CD4-positive, alpha-beta T cell treated with Interleukin-10 for 1 hour (primary cell): ENCODE measurements at places on chromosomes 6 and 20.

DNA sequence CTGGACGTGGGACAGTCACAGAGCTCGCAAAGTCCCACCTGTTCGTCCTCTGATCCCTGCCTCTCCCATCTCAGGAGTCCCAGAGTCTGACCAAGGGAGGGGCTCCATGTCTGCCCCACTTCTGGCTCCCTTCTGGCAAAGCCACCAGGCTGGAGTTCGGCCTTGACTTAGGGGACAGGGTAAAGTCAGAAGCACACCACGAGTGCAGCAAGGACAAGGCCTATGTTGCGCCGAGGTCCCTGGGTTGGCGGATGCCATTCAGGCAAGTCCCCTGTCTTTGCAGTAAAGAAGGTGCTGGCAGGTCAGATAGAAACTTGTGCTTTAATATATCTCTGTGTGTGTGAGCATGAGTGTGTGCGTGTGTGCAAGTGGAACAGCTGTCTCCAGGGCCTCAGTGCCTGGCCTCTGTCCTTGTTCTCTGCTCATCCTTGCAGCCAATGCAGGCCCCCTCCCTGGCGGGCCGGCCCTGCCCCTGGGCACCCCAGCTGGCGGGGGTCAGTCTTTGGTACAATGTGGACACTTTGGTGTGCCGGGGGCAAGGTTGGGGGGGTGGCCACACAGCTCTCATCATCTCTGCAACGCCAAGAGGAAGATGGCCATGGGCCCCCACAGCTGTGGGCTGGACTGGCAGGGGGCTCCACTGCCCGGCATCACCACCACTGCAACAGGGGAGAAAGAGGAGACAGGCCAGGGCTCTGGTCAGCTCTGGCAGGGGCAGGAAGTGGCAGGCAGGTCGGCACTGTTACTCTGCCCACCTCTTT lies 60.7 kb downstream of the MDGA1 start:
- DNase-seq = no peak

- no peak for DNase-seq
Observed at GRCh38 chr20:37521061-37521771, at the start of gene NNAT. Gene NNAT, plus strand, starts transcription at chr20:37521250. Its CDS starts 82 bp downstream, at chr20:37521332.

GRCh38 chr6:1698527-1698926 lies 88.8 kb downstream of the FOXC1 start:
- DNase-seq = no peak

GRCh38 chr6:18845896-18846295 lies 458.7 kb downstream of the RNF144B start:
- no peak for DNase-seq

- no peak for DNase-seq
Observed at GRCh38 chr6:101605426-101605825, 211.9 kb downstream of the GRIK2 start.

GRCh38 chr6:144549837-144550747 lies 265.0 kb downstream of the UTRN start:
- DNase-seq = no peak

GRCh38 chr6:71430018-71430417 lies 141.4 kb downstream of the OGFRL1 start:
- no peak for DNase-seq

- DNase-seq = no peak
Observed at GRCh38 chr6:102895683-102896082, 1502.2 kb downstream of the GRIK2 start.

DNA sequence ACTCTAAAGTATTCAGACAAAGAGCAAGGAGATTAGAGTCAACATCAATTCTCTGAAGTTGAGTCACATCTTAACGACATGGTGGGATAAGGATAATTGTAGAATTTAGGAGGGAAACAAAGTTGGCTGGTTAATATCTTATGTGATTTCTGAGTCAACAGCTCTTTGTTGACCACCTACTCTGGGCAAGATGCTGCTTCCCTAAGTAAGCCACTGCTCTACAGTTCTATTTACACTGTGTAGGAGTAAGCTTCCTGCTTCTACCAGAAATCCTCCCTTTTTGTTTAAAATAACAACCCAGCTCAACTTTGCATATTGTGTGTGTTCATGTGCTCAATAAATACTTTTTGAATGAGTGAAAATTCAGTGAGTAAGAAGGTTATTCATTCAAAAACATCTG lies 3.1 kb downstream of the HS3ST5 start:
- no peak for DNase-seq

GRCh38 chr6:81857812-81858211 lies 105.3 kb upstream of the TENT5A start:
- DNase-seq = no peak

DNA sequence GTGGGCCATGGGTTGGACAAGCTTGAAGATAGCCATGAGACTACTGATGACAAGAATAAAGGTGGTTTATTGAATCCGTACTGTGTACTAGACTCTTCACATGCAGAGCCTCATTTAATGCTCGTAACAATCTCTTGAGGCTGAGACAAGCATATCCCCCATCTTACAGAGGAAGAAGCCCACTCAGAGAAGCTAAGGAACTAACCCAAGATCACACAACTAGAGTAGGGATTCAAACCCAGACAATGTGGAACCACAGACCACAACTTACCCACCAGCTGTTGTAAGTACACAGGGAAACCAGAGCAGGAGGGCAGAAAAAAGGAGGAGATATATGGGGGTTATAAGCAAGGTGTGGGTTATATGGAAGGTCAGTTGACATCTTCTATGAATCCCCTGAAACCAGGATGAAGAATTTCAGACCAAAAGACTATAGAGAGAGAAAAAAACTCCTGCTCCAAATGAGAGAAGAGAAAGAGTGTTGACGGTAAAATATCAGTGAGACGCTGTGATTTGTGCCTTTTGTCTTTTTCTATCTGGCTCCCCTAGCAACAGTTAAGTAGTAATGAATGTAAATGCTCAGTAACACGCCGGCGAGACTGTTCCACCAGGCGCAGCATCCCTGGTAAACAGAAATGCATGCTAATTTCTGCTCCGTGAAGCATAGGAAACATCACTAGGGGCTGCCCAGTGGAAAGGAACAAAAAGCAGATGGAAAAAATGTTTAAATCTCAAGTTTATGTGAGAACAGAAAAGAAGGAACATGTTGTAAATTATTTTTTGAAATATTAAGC lies 80.1 kb upstream of the SLC22A16 start:
- DNase-seq = no peak

GRCh38 chr6:90326404-90327057 lies 29.9 kb upstream of the BACH2 start:
- no peak for DNase-seq

- no peak for DNase-seq
Observed at GRCh38 chr20:39492223-39492797, 530.2 kb downstream of the DHX35 start.

DNA sequence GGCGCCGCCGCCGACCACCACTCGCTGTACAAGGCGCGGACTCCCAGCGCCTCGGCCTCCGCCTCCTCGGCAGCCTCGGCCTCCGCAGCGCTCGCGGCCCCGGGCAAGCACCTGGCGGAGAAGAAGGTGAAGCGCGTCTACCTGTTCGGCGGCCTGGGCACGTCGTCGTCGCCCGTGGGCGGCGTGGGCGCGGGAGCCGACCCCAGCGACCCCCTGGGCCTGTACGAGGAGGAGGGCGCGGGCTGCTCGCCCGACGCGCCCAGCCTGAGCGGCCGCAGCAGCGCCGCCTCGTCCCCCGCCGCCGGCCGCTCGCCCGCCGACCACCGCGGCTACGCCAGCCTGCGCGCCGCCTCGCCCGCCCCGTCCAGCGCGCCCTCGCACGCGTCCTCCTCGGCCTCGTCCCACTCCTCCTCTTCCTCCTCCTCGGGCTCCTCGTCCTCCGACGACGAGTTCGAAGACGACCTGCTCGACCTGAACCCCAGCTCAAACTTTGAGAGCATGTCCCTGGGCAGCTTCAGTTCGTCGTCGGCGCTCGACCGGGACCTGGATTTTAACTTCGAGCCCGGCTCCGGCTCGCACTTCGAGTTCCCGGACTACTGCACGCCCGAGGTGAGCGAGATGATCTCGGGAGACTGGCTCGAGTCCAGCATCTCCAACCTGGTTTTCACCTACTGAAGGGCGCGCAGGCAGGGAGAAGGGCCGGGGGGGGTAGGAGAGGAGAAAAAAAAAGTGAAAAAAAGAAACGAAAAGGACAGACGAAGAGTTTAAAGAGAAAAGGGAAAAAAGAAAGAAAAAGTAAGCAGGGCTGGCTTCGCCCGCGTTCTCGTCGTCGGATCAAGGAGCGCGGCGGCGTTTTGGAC lies 2.0 kb downstream of the SOX4 start:
- peak; percentile 6 for DNase-seq

DNA sequence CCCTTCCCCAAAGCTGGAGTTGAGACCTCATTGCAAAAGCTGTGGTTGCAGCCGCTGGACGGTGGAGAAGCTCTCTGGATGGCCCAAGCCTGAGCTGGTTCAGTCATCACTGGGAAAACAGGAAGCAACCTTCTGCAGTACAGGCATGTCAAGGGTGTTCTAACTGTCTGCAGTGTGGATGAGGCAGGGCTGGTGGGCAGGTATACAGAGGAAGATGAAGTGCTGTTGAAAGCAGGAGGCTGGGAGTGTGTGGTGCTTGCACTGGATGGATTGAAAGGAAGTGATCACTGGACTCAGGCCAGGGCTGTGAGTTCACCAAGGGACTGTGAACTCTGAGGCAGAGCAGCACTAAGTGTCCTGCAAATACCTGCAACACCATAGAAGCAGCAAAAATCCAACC lies 89.0 kb upstream of the NOX3 start:
- no peak for DNase-seq

GRCh38 chr6:42550277-42550676 lies 13.6 kb upstream of the UBR2 start:
- DNase-seq = no peak

DNA sequence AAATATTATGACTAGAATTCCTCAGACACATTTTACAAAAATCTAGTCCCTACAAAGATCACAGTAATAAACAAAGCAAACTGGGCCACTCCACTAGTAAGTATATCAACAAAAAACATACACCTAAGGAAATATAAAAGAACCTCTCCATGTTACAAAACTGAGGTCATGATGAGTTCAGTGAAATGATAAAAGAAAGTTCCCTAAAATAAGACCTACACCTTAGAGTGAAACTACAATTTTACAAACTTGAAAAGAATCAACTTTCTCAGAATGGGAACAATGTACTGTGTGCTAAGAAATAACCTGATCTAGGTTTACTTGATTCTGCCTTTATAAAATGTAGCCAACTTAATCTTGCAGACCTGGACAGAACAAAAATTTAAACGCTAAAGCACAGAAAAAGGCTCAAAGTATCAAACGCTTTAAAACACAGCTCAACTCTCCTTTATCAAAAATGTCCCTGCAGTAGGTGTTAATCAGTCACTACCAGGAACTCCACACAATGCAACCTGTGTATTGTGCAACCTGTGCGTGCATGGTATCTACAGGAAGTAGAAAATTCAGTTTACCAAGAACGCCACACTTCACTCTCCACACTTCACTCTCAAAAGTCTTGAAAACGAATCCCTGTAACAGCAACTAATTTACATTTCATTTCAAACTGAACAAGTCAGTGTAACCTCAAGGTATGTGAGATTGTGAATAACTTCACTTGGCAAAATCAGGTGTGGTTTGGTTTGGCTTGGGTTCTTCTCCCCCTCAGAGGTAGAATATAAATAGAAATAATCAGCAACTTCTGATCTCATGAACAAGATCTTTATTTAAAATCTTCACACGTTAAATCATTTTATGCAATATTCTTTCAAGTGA lies 1.8 kb downstream of the RALGAPA2 start:
- DNase-seq = peak; percentile 35

- no peak for DNase-seq
Observed at GRCh38 chr20:58700121-58700821, 7.7 kb downstream of the NPEPL1 start.

GRCh38 chr6:67952948-67953347 lies 682.1 kb upstream of the ADGRB3 start:
- DNase-seq = no peak

DNA sequence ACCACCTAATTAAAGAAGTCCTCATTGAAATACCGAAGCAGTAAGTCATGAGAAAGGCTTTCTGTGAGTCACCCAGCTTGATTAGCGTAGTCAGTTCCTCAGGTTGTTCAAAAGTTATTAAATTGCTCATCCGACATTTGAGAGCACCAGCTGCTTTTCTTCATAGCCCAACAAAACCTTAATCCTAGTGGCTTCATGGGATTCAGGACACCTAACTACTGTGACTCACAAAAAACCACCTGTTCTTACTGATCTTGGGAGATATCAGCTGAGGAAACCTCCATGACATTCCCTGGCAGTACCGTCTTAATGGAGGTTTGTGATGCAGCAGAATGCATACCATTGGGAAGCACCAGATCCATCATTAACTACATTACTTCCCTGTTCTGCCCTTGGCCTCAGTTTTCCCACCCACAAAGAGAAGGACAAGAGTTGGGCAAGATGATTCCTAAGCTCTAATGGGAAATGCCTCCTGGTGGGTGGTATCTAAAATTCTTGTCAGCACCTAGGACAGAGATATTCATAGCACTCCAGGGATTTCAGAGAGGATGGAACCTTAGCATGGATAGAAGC lies 103.8 kb downstream of the KHDC1L start:
- DNase-seq = no peak

GRCh38 chr6:89244241-89244985 lies 27.3 kb upstream of the GABRR1 start:
- no peak for DNase-seq

GRCh38 chr20:59811681-59812171 lies 121.7 kb downstream of the SYCP2 start:
- no peak for DNase-seq

DNA sequence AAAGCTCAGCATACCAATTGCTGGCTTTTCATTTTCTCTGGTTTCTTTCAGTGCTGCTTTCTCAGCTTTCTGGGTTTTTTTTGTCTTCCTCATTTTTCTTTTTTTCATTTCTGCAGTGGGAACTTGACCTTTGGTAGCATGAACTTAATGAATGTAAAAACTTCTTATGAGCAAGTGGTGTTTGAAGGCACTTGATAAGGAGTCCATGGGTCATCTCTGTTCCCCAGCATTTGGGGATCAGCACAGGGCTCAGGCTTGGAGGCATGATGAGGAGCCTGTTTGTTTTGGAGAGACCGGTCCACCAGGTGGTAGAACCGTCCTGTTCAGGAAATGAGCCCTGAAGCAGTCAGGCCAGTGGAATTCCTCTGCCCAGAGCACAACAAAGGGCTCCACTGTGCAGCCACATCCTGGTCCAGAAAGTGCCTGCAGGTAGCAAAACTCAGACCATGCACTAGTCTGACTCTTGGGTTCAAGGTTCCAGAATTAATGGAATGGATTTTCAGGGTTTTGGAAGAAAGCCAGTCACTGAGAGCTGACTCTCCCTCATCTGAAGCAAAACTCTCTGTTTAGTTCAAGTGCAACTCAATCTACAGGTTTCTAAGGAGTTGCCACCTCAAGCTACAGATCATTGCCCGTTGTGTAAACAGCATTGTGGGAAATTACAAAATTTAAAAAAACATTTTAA lies 52.3 kb upstream of the ADGRF1 start:
- DNase-seq = no peak
